Left ventricle myocardium inferior (tissue), 1 donor: ENCODE measurements at places on chromosomes 16 and 17. TPM values are rescaled to one million over a fixed set of nuclear protein-coding genes. Genes with fewer than 3 reads are reported as not detected.

Gene HSF5
- total RNA-seq, result not detected

Gene CCNF
- total RNA-seq, result 0.96 TPM

Gene SHCBP1
- 0.44 TPM for total RNA-seq

Gene SEZ6L2
- total RNA-seq, result 0.38 TPM

Gene NUPR1
- 33.1 TPM for total RNA-seq

GRCh38 chr16:86498155-86498670 is 12.1 kb upstream of the FOXF1 start:
- H3K4me3 ChIP-seq, result no peak overlapping the region
- H3K27ac ChIP-seq, result no peak overlapping the region
- H3K4me1 ChIP-seq, result peaks cover 33% of the 10 kb centered on the region
- H3K27me3 ChIP-seq, result peaks cover 100% of the 10 kb centered on the region

DNA sequence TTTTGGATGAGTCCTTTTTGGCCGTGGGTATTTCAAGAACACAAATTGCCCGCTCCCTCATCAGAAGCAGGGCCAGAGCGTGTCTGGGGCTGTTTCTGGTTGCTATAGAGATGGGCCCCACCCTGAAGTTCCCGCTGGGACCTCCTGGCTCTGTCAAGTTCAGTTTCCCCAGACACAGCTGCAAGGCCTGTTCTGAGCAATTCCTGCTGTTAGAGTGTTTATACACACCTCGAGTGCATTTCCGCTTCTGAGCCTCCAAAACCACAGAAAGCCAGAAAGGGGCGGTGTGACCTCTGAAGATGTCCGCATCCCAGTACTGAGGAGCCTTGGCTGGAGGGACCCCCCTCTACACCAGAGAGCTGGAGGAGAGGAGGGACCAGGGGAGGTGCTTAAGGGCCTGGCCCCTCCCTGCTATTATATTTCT is 9.3 kb upstream of the WBP2 start:
- peak; percentile 78 for DNase-seq
- no peaks in the 10 kb centered on the region for H3K27me3 ChIP-seq
- peaks cover 44% of the 10 kb centered on the region for H3K4me1 ChIP-seq
- H3K36me3 ChIP-seq, result no peaks in the 10 kb centered on the region
- no peak overlapping the region for H3K4me3 ChIP-seq
- H3K27ac ChIP-seq, result peak overlapping the region; percentile 82

- H3K4me1 ChIP-seq, result no peaks in the 10 kb centered on the region
- H3K4me3 ChIP-seq, result no peak overlapping the region
- no peaks in the 10 kb centered on the region for H3K27me3 ChIP-seq
- H3K36me3 ChIP-seq, result no peaks in the 10 kb centered on the region
- no peak overlapping the region for H3K27ac ChIP-seq
- DNase-seq, result no peak
Measured at GRCh38 chr17:15366026-15366425, 24.6 kb upstream of the TEKT3 start.

DNA sequence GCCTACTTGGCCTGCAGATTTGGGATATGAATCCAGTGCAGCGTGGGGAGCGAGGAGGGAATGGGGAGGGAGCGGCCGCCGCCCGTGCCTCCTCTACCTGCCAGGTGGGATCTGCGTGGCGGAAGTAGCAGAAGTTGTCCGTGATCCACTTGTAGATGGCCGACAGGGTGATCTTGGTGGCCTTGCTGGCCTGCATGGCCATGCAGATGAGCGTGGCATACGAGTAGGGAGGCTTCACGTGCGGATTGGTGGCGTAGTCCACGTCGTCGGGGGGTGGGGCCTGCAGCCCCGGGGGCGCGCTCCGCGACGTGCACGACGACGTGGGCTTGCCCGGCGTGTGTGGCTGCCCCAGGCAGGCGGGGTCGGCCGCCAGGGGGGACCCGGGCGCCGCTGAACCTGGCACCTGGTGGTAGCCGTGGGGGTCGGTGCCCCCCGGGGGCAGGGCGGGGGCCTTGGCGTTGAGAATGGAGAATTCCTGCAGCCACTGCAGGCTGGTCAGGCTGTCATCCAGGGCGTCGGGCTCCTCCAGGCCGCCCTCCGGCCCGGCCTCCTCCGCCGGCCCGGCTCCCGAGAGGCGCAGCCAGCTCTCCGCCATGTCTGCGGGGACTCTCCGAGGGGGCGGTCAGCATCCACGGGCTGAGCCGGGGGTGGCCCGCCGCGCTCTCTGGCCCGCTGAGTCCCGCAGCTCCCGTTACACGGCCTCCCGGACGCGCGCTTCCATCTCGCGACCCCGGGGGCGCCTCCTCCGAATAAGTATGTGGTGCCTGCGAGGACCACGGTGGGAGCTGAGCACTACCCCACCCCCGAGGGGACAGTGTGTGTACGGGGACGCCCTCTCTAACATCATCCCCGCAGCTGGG is 1.0 kb downstream of the FOXJ1 start:
- peaks cover 55% of the 10 kb centered on the region for H3K4me1 ChIP-seq
- DNase-seq, result no peak
- H3K4me3 ChIP-seq, result peak overlapping the region; percentile 67
- H3K27me3 ChIP-seq, result peaks cover 60% of the 10 kb centered on the region
- H3K27ac ChIP-seq, result no peak overlapping the region
- no peaks in the 10 kb centered on the region for H3K36me3 ChIP-seq

GRCh38 chr17:74953134-74953687 is 17.5 kb downstream of the OTOP3 start:
- H3K27me3 ChIP-seq, result peaks cover 40% of the 10 kb centered on the region
- DNase-seq, result no peak
- H3K4me3 ChIP-seq, result no peak overlapping the region
- H3K4me1 ChIP-seq, result no peaks in the 10 kb centered on the region
- H3K27ac ChIP-seq, result no peak overlapping the region
- H3K36me3 ChIP-seq, result peaks cover 19% of the 10 kb centered on the region

GRCh38 chr17:27207073-27207513 is 86.8 kb upstream of the WSB1 start:
- no peak overlapping the region for H3K27ac ChIP-seq
- no peak overlapping the region for H3K4me3 ChIP-seq
- peaks cover 19% of the 10 kb centered on the region for H3K27me3 ChIP-seq
- H3K36me3 ChIP-seq, result no peaks in the 10 kb centered on the region

DNA sequence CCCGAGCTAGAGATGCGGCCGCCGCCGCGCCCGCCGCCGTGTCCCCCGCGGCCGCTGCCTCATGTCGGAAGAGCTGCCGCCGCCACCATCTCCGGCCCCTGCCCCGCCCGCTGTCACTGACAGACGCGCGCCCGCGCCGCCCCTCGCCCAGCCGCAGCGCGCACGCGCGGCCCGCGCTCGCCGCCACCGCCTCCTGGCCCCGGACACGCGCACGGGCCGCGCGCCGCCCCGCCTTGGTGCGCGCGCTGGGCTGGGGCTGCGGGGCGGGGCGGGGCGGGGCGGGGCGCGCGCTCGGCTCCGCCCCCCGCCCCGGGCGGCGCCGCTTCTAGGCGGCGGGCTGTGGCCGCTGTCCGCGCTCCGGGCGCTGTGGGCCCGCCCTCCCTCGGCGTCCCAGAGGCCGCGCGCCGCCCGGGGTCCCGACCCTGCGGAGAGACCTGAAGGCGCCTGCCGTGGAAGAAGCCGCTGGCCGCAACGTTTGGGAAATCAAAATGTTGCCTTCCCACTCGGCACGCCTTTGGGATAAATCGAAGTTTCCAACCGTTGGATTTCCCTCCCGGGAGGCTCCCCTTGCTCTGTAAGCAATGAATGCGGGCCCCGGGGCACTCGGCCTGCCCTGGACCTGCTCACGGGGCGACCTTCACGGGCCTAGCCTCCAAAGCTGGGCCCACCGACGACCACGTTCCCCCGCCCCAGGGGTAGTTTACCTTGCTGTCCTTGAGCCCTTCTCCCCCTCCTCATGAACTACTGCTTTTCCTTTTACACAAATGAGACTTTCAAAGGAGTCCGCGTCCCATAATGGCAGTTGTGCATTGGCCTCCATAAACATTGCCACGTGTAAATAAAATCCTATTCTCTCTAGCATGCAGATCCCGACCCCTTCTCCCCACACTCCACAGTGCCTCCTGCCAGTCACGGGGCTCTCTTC is at the start of gene ADCY9:
TSS of gene ADCY9 (minus strand) at position 118 of the 925 bp plus-strand sequence. CDS start 1,000 bp downstream, outside the sequence.
- H3K36me3 ChIP-seq, result no peaks in the 10 kb centered on the region
- peak within 1 kb of the TSS; percentile 82 for H3K4me3 ChIP-seq
- no peaks in the 10 kb centered on the region for H3K27me3 ChIP-seq
- H3K4me1 ChIP-seq, result peaks cover 49% of the 10 kb centered on the region
- peak within 1 kb of the TSS; percentile 82 for H3K27ac ChIP-seq

DNA sequence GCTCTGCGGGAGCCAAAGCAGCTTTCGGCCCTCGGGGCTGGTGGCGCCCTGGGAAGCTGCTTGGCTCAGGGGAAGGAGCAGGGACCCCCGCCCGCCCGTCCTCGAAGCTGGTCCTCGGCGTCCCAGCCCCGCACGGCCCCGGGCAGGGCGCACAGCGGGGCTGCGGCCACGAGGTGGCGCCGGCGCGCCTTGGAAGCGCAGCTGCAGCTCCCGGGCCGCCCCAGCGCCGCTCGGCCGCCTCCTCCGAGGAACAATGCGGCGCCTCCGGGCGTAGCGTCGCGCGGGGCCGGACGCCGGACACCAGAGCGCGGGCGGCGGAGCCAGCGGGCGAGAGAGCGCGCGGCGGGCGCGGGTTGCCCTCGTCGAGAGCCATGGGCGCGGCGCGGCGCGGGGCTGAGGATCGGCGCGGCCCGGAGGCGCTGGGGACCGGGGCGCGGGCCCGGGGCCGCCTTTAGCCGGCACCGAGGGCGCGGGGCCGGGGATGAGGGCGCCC is at the start of gene MGAT5B:
TSS of gene MGAT5B (plus strand) at position 229 of the 493 bp plus-strand sequence. CDS start 626 bp downstream, outside the sequence.
- H3K36me3 ChIP-seq, result no peaks in the 10 kb centered on the region
- no peak within 1 kb of the TSS for H3K27ac ChIP-seq
- peak; percentile 80 for DNase-seq

DNA sequence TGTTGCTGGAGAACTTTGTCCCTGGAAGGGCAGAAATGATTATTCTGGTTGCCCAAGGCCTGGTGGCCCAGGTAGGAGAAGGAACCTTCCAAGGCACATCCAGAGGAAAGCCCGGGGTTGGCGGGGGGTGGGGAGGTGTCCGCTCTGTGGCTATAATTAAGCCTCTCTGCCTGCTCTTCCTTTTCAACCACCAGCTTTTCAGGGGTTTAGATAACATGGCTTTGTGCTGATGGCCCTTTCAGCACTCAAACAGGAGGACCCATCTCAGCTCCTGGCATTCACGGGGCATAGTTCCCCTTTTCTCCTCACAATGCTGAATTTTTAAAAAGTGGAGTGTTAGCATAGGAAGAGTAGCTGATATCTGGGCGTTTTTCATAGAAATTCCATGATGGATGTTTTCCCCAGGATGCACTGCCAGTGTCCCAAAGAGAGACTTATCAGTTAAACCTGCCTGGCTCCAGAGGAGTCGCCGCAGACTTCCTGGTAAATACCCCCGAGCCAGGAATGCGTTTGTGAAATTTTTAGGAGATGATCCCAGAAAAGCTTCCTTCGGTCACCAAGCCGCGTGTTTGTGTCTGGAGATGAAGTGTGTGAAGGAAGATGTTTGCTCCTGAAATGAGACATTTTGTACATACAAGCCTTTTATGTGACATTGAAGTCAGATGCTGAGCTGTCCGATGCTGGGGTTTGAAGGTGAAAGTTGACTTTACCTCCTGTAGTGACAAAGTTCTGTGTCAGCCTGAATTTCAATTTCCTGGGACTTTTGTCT is 188.5 kb downstream of the MSI2 start:
- DNase-seq, result no peak
- H3K27ac ChIP-seq, result no peak overlapping the region
- H3K36me3 ChIP-seq, result no peaks in the 10 kb centered on the region

GRCh38 chr16:56367764-56368163 is 57.6 kb downstream of the AMFR start:
- DNase-seq, result no peak
- H3K27ac ChIP-seq, result no peak overlapping the region
- peaks cover 65% of the 10 kb centered on the region for H3K36me3 ChIP-seq
- H3K27me3 ChIP-seq, result no peaks in the 10 kb centered on the region
- H3K4me1 ChIP-seq, result peaks cover 20% of the 10 kb centered on the region

DNA sequence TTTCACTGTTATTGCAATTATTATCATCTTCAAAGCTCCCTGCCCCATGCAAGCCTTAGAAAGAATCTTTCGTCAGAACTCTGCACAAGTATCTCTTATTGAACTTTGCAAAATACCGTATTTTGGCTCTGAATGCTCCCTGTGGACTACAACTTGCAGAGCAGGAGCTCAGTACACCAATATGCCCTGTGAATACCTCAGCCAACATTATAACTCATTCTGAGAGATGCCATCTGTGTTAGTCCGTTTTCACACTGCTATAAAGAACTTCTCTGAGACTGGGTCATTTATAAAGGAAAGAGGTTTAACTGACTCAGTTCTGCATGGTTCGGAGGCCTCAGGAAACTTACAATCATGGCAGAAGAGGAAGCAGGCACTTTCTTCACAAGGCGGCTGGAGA is 87.2 kb upstream of the XYLT1 start:
- H3K36me3 ChIP-seq, result no peaks in the 10 kb centered on the region
- H3K4me1 ChIP-seq, result no peaks in the 10 kb centered on the region
- peaks cover 94% of the 10 kb centered on the region for H3K27me3 ChIP-seq
- no peak overlapping the region for H3K4me3 ChIP-seq

GRCh38 chr16:72894293-72895151 is 153.4 kb downstream of the ZFHX3 start:
- DNase-seq, result no peak
- peak overlapping the region; percentile 69 for H3K27ac ChIP-seq
- no peak overlapping the region for H3K4me3 ChIP-seq
- no peaks in the 10 kb centered on the region for H3K27me3 ChIP-seq

DNA sequence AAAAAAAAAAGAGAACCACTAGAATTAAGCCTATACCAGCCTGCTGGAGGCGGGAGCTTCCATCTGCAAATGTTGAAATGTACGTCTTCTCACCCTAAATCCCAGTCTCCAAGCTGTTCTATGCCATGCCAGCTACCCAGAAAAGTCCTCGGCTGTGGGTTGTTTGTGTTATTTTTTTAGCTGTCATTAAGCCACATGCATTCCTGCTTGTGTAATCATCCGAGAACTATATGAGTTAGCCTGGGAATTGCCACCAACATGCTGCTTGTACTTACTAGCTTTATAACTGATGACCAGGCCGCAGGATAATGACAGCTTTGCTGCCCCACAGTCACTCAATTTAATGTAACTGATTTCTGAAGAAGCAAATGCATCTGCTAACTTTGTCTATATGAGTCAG is 313.9 kb upstream of the SALL1 start:
- H3K4me1 ChIP-seq, result no peaks in the 10 kb centered on the region
- no peak overlapping the region for H3K4me3 ChIP-seq
- no peak for DNase-seq
- H3K36me3 ChIP-seq, result no peaks in the 10 kb centered on the region
- no peak overlapping the region for H3K27ac ChIP-seq

GRCh38 chr16:47033176-47033575 is 59.7 kb upstream of the DNAJA2 start:
- no peaks in the 10 kb centered on the region for H3K36me3 ChIP-seq
- H3K27me3 ChIP-seq, result no peaks in the 10 kb centered on the region
- DNase-seq, result no peak
- no peak overlapping the region for H3K27ac ChIP-seq

DNA sequence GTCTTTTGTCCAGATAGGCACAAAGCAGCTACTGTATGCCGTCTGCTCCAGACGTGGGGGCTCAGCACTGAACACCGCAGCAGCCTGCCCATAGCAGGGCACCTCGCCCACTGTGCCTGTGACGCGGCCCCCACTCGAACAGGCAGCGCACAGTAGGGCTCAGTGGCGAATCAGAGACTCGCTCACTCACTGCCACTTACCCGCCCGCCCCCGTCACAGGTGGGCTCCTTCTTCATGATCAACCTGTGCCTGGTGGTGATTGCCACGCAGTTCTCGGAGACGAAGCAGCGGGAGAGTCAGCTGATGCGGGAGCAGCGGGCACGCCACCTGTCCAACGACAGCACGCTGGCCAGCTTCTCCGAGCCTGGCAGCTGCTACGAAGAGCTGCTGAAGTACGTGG is 23.6 kb downstream of the TPSG1 start:
- H3K36me3 ChIP-seq, result no peaks in the 10 kb centered on the region
- no peak overlapping the region for H3K4me3 ChIP-seq
- H3K4me1 ChIP-seq, result no peaks in the 10 kb centered on the region
- no peak overlapping the region for H3K27ac ChIP-seq
- DNase-seq, result no peak
- H3K27me3 ChIP-seq, result peaks cover 20% of the 10 kb centered on the region
